Stimulated activated naive CD4-positive, alpha-beta T cell treated with Interleukin-2 at 50 U/mL for 16 hours (primary cell): ENCODE measurements at places on chromosomes 1 and 21.

DNA sequence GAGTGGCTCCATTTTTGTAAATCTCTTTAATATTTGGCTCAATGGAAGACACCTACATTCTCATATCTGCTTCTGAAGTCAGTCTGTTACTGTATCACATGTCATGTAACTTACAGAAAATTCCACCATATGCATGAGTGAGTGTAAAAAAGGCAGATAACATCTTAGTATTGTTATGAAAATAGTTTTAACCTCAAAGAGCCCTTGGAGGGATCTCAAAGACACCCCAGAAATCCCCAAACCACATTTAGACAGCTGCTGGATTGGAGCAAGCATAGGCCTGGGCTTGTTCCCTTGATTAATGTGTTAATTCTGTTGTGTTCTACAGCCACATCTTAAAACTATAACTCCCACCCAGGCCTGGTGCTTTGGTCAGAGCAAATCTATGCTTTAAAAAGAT lies 16.9 kb downstream of the MACO1 start:
- DNase-seq, result no peak

- no peak for DNase-seq
Measured at GRCh38 chr1:183593356-183593755, 3.1 kb upstream of the NCF2 start.

DNA sequence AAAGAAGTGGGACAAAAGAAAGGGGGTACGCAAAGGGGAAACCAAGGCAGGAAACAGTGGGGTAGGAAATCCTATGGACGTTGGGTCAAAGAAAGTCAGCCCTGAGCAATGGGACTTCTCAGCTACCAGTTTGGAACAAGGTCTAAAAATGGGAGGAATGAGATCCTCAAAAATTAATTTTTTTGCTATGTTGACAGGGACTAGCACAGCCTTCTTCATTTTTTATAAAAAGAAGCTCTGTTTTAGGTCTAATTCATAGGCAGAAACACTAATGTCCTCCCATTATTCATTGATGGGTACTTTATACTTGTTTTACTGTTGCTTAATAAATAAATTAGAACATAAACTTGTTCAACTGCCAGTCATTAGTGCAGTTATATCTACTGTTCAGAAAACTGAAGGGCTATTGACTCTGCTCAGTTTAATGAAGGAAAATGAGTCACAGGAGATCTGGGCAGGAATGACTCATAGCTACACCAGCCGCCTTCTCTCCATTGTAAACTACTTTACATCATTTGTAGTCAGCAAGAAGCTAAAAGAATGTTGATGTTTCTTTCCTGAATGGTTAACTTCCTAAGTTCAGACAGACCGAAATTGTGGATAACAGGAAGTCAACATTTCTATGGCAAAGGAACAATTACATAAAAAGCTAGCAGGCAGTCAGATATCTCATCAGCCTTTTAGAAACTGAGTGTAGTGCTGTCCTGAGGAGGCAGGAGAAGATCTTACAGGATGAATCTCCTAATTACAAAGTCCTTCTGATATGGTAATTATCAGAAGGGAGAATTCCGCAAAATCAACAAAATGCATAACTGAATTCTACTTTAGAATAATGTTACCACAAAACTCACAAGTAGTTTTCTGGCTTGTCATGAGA lies 356.4 kb upstream of the PKN2 start:
- DNase-seq, result no peak

- DNase-seq, result no peak
Measured at GRCh38 chr1:151981178-151981525, 12.5 kb downstream of the S100A10 start.

GRCh38 chr1:70358921-70359564 lies 4.5 kb upstream of the ANKRD13C start:
- no peak for DNase-seq

GRCh38 chr1:32929366-32929765 lies 28.2 kb upstream of the TMEM54 start:
- DNase-seq, result no peak

GRCh38 chr1:217062586-217062985 lies 339.4 kb upstream of the ESRRG start:
- no peak for DNase-seq

DNA sequence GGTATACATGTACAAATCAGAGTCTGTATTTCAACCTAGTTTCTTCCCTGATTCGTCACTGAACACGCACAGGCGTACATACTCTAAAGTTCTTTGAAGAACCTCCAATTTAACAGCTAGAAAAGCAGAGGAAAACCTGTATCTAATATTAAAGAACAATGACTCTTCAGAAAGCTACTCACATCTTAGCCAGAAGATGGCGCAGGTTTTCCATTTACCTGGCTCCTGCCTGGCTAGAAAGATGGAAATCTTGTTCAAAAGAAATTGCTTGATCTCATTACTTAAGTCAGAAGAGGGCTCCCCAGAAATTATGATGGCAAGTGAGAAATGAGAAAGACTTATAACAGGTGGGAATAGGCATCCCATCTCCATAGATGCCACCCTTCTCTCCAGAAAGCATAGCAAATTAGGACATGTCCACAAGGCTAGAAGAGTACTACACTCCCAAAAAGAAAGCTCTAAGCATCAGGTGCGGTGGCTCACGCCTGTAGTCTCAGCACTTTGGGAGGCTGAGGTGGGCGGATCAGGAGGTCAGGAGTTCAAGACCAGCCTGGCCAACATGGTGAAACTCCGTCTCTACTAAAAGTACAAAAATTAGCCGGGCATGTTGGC lies 19.0 kb upstream of the L1TD1 start:
- no peak for DNase-seq

DNA sequence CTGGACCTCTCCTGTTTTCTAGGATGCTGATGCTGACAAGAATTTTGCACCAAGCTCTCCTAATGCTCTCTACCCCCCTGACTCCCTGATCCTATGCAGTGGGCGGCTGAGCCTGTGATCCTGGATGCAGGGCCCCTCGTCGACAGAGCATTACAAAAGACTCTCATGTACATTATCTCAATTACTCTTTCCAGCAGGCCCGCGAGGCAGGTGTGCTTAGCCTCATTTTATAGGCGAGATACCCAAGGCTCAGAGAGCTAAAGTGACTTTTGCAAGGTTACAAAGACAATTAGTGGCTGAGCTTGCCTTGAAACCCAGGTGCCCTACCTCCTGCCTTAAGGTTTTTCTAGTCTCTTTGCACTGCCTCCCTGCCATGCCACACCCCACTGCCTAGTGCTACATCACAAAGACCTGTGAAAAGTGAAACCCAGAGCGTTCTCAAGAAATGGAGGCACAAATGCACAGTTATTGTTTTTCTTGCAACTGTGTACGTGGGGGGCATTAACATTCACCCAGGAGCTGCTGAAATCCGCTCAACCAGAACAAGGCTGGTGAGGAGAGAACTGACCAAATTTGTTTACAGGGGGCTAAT lies 10.0 kb upstream of the C8A start:
- no peak for DNase-seq

GRCh38 chr1:30184393-30185141 lies 538.8 kb downstream of the MATN1 start:
- no peak for DNase-seq

DNA sequence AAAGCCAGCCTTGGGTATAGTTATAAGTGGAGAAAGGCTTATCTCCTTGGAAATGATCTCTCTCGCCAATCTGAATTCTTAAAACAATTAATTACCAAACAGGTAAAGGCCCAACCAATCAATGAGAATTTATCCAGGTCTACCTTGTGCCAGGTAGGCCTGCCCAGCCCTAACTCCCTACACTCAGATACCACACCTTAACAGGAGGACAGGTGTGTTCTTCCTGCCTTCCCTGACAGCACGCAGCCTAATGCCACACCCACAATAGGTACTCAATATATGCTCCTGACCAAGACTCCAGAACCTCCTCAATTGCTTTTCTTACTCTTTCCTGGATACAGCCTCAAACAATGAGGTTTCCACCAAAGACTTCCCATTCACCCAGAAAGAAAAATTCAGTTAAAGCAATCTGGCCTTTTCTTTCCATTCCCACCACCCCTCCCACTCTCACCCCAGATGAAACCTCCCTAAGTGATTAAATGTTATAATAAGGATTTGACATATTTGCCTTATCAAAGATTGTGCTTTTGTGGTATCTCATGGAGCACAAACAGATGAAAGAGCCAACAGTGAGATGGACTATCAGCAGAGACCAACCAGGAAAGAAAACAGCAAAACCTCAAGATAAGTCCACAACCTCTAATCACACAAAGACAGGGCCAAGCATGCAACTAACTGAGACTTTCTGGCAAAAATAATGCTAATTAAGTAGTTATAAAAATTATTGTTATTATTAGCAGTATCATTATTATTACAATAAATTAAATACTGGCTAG lies 25.6 kb downstream of the TRABD2B start:
- DNase-seq, result no peak

GRCh38 chr1:22074803-22075202 lies 22.3 kb downstream of the CDC42 start:
- DNase-seq, result no peak

GRCh38 chr1:97824200-97824599 lies 96.6 kb downstream of the DPYD start:
- no peak for DNase-seq

GRCh38 chr21:41411449-41412089 lies 14.5 kb upstream of the MX1 start:
- no peak for DNase-seq

- DNase-seq, result no peak
Measured at GRCh38 chr1:31390071-31390470, 17.2 kb upstream of the FABP3 start.

DNA sequence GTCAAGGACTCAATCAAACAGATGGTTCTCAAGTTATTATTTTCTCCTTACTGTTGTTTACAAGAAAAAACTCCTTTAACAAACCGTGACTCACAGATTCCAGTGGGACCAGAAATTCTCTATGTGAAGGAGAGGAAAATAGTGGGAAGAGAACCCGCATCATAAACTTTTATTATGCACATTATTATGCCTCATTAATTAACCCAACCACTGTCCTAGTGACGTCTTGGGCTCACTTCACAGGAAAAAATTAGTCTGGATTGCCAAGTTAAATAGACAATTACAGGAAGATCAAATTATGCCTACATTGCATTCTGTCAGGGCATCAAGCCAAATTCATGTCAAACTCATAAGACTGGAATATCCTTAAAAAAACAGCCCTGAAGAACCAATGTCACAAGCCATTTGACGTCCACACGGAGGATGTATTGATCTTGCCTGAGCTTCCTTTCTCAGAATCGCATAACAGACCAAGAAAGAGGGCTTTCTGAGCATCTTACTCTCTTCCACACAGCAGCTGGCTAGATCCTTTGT lies 347.8 kb downstream of the DUSP10 start:
- no peak for DNase-seq

- DNase-seq, result no peak
Measured at GRCh38 chr1:216617081-216617875, 106.0 kb downstream of the ESRRG start.

- DNase-seq, result no peak
Measured at GRCh38 chr1:204294357-204294756, 65.4 kb downstream of the PLEKHA6 start.

DNA sequence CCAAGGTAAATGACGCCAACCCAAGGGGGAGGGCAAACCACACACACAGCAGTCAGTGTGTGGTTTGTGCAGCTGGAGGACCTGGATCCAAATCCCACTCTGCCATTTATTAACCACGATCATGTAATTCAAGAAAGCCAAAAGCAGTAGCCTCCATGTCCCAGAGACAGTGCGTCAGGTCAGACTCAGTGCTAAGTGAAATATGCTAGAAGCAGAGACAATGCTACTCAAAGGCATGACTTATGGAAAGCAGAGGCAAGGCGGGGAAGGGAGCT lies 13.6 kb downstream of the TTC39A start:
- no peak for DNase-seq

- no peak for DNase-seq
Measured at GRCh38 chr1:15176898-15177665, 23.5 kb downstream of the TMEM51 start.

- no peak for DNase-seq
Measured at GRCh38 chr1:46581681-46582455, 22.2 kb downstream of the MKNK1 start.

DNA sequence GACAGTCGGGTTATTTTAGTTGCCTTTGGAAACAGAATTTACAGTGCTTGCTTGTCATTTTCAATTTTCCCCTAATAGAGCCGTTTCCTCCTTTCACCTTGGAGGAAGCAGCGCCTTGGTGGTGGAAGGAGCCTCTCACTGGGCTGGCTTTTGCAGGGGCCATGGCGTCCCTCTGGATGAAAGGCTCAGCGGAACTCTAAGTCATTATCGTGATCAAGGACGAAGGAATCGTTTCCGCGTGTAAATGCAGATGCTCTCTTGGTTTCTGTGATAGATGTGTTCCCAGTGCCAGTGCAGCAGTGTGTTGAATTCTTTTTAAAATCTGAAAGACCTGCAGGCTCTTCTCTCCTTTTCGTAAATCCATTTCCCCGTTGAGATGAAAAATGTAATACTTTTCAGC lies 126.2 kb upstream of the LMO4 start:
- no peak for DNase-seq

GRCh38 chr21:14877581-14878228 lies 187.1 kb downstream of the NRIP1 start:
- DNase-seq, result no peak

DNA sequence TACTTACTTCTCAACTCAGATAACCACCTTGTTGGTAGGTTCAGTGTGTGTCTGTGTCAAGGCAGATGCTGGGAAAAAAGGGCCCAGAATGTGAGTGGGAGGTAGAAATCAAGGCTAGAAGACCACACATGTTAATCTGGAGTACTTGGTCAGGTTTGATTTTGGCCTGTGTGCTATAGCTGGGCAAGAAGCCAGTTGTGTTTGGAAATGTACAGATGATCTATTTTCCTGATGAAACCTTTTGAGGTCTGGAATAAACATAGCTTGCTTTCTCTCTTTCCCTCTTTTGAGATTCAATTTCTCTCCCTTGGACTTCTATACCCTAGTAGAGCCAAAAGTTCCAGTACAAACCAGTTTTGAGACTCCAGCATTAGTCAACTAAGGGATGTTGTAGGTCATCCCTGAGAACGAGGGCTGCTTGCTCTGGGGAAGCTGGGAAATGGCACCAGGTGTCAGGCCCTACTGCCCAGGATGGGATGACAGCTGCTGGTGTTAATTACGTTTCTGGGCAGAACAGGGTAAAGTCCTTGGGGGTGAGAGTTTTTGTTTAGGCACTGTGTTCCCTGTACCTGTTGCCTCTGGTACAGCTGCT lies 15.8 kb downstream of the MAPKAPK2 start:
- DNase-seq, result no peak

- no peak for DNase-seq
Measured at GRCh38 chr1:208432346-208432745, 188.2 kb upstream of the PLXNA2 start.

GRCh38 chr1:243287652-243288051 lies 31.8 kb downstream of the SDCCAG8 start:
- no peak for DNase-seq
